ENCODE measurements at places on chromosomes 6 and 20. TPM values are rescaled to one million over a fixed set of nuclear protein-coding genes. Genes with fewer than 3 reads are reported as not detected.

Gene CD40
- 19.2 TPM for total RNA-seq

Gene RHAG
- total RNA-seq, result not detected

Gene TDP2
- total RNA-seq, result 39.1 TPM

Gene MAFB
- 1.7 TPM for total RNA-seq

Gene SLC23A2
- total RNA-seq, result 19.1 TPM

Gene GSTA2
- not detected for total RNA-seq

Gene OPRL1
- total RNA-seq, result 1.0 TPM

Gene ASIP
- not detected for total RNA-seq

Gene CEP43
- total RNA-seq, result 23.5 TPM

Gene HLA-DMB
- total RNA-seq, result 0.50 TPM

Gene TLDC2
- not detected for total RNA-seq

Gene SOX4
- 91.0 TPM for total RNA-seq

Gene KHDRBS2
- total RNA-seq, result not detected

Gene GGTLC1
- total RNA-seq, result not detected

Gene SLC22A23
- 5.8 TPM for total RNA-seq

Gene PRPH2
- total RNA-seq, result not detected

Gene MKKS
- 7.4 TPM for total RNA-seq

Gene IRF4
- total RNA-seq, result not detected

Gene TP53INP2
- total RNA-seq, result 8.6 TPM

Gene NKAPL
- total RNA-seq, result 0.43 TPM

Gene SCRT2
- not detected for total RNA-seq

Gene VGLL2
- total RNA-seq, result not detected

Gene LGSN
- total RNA-seq, result under 0.01 TPM

Gene SMPDL3A
- 7.3 TPM for total RNA-seq

Gene AVP
- not detected for total RNA-seq

Gene DTNBP1
- total RNA-seq, result 8.2 TPM

Gene RGS17
- 4.8 TPM for total RNA-seq

Gene GFRAL
- not detected for total RNA-seq

Gene HSPA1A
- 75.0 TPM for total RNA-seq

Gene ISM1
- not detected for total RNA-seq

Gene GSTA3
- total RNA-seq, result not detected

Gene SHLD1
- total RNA-seq, result 3.9 TPM

Gene PDYN
- total RNA-seq, result not detected

Gene C4A
- total RNA-seq, result 1.6 TPM

Gene CCN5
- 0.13 TPM for total RNA-seq

Gene BNIP5
- not detected for total RNA-seq

Data from thoracic aorta endothelial cell (primary cell).